ENCODE measurements at places on chromosomes 7 and 10.

- DNase-seq = no peak
Observed at GRCh38 chr7:80732630-80733029, 94.2 kb downstream of the CD36 start.

- no peak for DNase-seq
Observed at GRCh38 chr10:109022417-109023049, 900.8 kb downstream of the XPNPEP1 start.

- DNase-seq = no peak
Observed at GRCh38 chr7:37357637-37357996, 91.0 kb downstream of the ELMO1 start.

DNA sequence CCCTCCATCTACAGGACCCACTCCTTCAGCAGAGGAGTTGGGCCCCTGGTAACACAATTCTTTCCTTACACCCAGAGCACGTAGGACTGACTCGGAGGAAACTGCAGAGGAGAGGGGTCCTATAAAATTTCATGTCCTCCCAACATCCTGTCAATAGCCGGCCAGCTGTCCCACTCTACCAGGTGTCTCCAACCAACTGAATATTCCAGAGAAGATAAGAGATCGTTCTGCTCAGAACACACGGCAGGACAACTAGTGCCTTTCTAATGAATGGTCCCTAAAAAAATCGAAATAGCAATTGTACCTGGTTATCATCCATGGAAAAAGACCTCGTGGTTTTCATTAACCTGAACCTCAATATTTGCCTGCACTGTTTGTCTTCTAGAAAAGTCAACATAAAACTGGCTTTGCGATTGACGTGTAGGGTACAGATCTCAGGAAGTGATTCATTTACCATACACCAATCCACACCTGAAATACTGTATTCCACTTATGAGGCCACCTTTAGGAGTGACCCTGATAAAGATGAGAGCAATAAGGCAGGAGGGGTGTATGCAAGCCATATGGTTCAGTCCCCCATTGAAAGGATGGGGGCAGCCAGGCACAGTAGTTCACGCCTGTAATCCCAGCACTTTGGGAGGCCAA, 111.7 kb downstream of the PARP12 start:
- no peak for DNase-seq

GRCh38 chr7:94452239-94452638, 57.4 kb upstream of the CASD1 start:
- no peak for DNase-seq

- no peak for DNase-seq
Observed at GRCh38 chr7:67654642-67655041, 658.0 kb downstream of the TYW1 start.

DNA sequence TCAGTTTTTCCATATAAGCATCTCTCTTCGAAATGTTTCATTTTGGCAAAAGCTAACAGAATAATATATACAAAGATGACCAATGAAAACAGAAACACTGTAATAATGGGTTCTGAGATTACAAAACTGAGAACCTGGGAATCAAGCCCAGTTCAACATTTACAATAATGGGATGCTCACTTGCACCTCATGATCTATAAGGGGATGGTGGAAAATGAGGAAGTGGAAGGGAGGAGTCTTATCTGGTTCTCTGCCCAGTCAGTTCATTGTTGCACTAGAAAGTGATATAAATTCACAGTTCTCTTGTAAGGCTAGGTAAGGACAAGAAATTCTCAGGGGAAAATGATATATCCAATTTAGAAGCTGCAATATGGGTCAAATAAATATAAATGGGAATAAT, 31.7 kb upstream of the RHOBTB1 start:
- no peak for DNase-seq

DNA sequence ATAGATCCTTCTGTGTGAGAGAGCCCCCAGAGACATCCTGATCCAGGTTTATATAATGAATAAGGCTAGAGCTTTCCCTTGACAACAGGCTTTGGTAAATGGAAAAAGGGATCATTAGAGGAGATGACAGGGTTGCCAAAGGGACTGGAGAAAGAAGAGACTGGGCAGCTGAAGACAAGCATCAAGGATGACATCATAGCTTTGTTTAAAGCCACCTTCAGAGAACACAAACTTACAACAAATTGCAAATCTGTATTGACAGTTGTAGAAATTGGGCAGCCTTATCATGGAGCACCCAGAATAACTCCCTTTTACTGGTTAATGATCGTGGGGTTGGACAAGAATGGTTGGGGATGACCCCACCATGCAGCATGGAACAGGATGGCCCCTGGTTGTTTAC, 3.7 kb upstream of the PLPP4 start:
- DNase-seq = no peak

DNA sequence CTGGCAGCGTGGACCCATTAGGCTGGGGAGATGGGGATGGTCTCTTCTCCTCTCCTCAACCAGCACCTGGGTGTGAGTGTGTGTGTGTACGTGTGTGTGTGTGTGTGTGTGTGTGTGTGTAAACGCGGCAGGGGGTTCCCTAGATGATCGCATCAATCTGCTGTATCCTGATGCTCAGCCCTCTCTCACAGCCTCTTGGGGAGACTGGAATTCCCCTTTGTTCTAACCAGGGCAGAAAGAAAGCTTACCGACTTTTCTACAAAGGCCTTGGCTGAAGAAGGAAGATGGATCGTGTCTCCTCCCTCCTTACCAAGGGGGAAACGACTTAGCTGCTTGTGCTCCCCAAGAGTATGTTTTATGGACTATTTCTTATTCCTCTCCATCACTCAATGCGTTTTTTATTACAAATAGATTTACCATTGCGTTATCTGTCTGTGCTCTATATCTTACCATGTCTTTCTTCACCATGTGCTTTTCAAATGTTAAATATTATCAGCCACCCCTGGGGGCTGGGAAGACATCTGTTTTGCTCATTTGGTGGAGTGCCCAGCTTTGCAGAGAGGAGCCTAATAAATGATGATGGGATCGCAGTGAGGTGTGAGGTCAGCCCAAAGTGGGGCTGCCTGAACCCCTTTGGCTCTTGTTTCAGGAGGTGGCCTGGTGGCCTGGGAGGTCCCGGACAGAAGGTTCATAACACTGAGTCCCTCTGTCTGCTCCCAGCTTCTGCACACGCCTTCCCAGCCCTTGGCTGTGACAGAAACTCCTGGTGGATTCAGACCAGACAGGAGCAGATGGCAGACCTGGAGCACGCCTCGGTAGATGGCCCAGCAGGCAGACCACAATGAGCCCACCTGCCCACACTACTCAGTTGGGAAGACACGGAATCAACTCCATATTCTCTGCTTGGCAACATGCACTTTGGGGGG, 262.0 kb downstream of the PRPF18 start:
- DNase-seq = no peak

DNA sequence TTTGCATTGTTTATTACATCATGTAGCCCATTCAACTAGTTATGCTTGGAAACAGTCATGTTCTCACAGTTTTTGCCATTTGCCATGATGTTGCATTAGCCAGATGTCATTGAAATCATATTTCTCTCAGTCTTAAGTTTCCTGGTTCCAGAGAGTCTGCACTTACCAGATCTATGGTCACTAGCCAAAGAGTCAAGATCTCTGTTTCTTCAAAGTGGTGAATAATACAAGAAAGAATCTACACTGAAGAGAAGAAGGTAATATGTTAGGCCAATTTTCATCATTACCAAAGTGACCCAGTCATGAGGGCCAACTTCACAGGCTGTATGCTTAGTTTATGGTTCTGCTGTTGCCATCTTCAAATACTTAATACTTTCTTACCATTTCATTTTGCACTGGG, 89.0 kb upstream of the PHYHIPL start:
- no peak for DNase-seq

DNA sequence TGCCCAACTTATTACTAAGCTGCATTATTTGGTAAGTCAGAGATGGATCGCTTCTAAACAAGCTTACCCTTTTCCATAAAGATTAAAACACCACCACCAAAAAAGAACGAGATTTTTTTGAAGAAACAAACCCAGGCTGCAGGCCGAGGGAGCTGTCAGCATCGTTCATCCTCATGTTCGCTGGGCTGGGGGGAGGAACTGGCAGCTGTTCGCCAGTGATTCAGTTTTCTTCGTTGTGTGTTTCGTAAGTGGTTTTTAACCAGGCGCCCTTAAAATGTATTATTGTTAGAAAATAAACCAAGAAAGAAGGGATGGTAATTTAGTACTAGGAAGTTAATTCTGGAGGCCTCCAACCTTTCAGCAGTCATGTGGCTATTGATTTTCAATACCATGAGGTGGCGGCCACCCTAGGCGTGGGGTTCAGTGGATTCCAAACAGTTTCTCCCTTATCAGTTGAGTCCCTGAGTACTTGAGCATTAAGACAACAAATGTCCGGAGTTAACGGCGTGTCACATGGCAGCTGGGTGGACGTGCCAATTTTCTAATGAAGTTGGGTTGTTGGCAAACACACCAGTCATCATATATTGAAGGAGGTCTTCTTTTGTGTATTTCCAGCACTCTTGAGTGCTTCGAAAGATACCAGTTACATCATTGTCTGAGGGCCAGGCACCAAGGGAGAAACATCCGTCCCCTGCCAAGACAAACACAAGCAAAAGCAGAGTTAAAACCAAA, 173.2 kb downstream of the EBF3 start:
- DNase-seq = no peak
